NT2/D1 (cell line): ENCODE measurements at places on chromosomes 7 and 10.

- DNase-seq, result no peak
Observed at GRCh38 chr7:152402384-152403250, 33.2 kb downstream of the KMT2C start.

- DNase-seq, result no peak
Observed at GRCh38 chr10:13535346-13535745, 6.5 kb upstream of the BEND7 start.

DNA sequence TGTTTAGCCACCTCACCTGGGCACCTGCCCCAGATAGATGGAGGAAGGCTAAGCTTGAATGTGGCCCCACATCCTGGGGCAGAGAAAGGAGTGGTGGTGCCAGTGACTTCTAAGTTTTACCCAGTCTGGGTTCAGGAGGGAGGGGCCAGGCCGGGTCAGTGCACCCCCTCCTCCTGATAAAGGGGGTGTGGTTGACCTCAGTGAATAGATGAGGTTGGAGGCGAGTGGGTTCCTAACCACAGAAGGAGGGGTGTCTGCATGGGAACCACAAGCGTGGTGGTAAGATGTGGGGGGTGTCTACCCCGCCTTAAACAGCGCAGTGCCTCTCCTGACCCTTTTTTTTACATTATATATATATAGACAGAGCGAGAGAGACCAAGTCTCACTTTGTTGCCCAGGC, 105.3 kb upstream of the KCTD7 start:
- no peak for DNase-seq

- no peak for DNase-seq
Observed at GRCh38 chr10:51117053-51117660, 42.9 kb downstream of the PRKG1 start.

- DNase-seq, result no peak
Observed at GRCh38 chr7:46571996-46572395, 650.9 kb upstream of the IGFBP3 start.

DNA sequence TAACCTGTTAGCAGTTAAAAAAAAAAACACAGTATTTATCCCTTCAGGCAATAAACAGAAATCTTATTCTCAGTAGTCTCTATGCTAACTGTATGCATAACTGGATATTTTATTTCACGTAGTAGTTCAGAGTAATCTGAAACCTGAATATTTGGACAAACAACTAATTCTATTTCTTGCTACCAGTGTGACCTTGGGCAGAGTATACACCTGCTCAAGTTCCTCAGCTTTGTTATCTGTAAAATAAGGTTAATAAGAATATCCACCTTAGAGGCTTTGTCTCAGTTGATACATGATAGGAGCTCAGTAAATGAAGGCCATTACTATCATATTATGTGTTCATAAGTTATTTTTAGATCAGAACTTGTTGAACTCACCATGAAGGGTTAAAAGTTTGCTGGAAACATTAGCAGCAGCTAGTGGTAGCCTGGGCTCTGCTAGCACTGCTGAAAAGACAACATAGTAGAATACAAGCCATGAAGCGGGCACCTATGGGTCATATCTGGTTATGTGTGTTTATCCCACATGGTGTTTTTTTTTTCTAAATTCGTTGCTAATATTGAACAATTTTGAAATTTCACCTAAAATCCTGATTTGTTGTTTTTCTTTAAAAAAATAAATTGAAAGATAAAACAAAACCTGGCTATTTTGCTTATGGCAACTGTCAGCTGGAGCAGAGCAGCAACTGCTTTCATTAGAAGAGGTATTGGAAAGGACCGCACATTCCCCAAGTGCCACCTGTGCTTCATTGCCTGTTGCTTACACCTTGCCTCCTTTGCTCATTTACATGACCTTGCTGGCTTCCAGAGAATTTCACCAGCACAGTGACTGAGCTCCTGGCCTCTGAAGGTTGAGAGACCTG, 303.0 kb downstream of the PRKG1 start:
- DNase-seq, result no peak

DNA sequence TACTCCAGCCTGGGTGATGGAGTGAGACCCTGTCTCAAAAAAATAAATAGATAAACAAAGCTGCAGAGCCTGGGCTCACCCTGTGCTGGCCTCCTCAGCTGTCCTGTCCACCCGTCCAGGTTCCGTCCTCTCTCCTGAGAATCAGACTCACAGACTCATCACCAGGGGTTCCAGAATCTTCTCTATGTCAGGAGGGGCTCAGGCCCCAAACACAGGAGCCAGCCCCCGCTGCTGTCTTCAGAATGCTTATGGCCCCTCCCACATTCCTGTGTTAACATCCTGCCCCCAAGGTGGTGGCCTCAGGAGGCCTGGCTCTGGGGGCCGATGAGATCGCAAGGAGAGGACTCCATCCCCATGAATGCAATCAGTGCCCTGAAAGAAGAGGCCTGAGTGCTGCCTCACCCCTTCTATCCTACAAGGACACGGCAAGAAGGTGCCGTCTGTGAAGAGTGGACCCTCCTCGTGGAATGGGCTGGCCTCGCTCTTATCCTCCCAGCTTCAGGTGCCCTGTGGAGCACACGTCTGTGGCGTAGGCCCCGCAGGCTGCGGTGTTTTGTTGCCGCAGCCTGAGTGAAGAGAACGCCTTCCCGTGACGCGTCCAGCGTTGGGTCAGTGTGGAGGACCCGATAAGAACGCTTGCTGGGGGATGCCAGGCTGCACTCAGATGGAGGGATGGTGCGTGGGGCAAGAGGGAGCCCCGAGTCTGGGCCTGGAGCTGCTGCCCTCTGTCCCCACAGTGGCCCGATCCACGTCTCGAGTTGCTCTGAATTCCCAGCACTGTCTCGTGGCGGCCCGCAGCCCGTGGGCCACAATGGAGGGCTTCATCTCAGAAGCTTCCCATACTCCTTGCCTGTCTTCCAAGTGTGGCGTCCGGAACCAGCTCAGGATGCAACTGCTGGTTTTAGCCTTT, 77.1 kb downstream of the INPP5A start:
- DNase-seq, result peak; percentile 2

GRCh38 chr7:142855756-142856564, 1.1 kb downstream of the EPHB6 start:
- no peak for DNase-seq

- DNase-seq, result no peak
Observed at GRCh38 chr10:113309791-113310190, 243.1 kb upstream of the HABP2 start.

GRCh38 chr7:55019191-55019690, 424 bp downstream of the EGFR start:
- DNase-seq, result peak; percentile 27

DNA sequence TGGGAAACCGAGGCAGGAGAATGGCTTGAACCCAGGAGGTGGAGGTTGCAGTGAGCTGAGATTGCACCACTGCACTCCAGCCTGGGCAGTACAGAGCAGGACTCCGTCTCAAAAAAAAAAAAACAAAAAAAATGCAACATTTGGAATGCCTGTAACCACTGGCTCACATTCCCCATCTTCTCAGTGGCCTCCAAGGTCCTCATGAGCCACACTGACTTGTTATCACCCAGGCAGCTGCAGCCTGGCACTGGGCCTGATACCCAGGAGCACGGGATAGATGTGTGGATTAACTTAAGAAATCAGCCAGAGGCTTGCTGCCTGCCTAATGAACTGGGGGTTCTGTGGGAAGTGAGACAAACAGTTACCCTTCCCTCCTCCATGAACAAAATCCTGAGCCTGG, 23.0 kb downstream of the JCAD start:
- no peak for DNase-seq

DNA sequence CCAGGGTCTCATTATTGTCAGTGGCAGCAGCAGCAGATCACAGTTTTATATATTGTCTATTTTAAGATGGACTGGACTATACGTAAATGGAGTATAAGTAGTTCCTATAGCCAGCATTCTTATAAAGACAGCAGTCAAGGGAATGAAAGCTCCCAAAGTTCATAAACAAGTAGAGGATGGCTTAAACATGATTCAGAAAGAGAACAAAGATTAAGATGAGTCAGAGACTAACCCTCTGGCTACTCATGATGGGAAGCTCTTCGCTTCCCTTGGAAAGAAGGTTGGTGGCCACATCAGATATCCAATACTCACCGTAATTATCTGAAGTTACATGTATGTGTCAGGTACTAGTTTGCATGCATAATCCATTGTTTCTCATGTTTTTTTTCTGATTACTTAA, 277.0 kb downstream of the INHBA start:
- DNase-seq, result no peak

DNA sequence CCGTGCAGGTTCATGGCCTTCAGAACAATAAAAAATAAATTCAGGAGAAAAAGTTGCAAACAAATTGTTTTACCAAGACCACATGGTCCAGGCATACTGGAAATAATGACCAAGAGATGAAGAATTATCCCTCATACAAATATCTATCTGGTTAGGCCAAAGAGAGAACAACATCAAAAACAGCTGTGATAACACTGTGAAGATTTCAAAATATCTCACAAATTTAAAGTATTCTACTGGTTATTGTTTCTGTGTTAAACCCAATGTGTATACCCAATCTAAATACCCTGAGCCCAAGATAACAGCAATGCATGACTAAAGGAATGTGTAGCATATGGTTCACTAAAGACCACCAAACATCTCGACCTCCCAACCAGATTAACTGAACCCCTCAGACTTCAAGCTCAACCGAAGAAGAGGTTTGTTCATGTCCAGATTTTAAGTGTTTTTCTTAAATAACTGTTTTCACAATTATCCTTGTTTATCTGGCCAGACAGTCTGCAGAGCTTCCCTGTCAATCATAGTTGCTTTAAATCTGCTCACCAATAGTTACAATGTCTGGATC, 10.9 kb downstream of the OR9A2 start:
- no peak for DNase-seq

DNA sequence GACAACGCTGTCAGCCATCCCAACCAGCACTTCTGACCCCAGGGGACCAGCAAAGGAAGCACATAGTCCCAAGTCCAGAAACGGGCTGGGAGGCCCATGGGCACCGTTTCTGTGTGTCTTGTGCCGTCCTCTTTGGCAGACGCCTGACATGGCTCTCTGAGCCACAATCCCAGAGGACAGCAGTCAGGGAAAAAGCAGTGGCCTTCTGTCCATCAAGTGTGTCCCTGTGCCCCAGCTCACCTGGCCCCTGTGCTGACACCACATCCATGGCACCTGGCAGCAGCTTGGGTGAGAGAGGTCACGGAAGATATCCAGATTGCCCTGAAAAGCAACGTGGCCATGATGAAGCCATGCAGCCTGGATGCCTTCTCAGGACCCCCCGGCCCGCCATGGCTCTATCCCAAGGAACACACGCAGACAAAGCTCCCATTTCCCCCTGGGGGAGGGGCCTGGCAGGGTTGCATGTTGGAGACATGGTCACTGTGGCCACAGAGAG, 38.1 kb upstream of the ANTXRL start:
- no peak for DNase-seq
